NCI-H2227 treated with DMSO at 0.1 percent for 48 hours (cell line): ENCODE measurements at places on chromosomes 12 and 14.

- DNase-seq = no peak
Measured at GRCh38 chr12:67721248-67721647, 72.7 kb downstream of the DYRK2 start.

DNA sequence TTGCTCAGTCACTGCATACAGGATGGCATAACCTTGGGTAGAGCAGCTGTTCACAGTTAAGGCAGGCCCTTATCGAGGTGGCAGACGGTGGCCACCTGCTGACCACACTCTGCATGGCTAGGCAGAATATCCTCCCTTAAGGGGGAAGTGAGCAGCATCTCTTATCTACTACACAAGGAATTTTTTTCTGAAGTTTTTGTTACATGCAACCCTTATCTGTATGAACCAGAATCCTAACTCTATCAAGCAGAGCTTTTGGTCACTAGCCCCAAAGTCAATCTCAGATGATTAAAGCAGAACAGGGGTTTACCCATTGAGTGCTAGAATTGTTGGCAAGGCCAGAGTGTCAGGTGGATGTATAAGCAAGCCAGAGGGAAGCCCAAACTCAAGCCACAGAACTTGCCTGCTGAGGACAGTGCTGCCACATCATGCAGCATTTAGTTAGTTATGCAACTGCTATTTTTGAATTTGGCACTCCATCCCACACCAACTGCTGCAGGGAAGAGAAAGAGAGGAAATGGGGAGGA lies 192.8 kb downstream of the TBX5 start:
- no peak for DNase-seq

DNA sequence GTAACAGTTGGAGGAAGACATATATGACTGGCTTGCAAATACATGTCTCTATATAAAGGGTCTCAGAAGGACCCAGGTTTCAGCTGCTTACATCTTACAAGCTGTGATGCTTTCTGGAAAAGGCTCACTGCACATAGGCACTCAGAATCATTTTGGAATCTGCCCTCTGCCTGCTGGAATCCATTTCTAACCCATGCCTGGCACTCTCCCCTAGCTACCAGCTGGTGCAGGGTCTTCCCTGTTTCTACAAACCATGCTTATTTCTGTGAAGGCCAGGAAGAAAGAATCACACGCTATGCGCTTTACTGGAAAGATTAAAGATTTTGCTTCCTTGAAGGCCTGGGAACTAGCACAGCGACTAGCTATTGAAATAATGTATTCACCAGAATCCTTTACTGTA lies 151.3 kb downstream of the DICER1 start:
- no peak for DNase-seq

- no peak for DNase-seq
Measured at GRCh38 chr12:1174659-1175058, 183.6 kb downstream of the ERC1 start.

DNA sequence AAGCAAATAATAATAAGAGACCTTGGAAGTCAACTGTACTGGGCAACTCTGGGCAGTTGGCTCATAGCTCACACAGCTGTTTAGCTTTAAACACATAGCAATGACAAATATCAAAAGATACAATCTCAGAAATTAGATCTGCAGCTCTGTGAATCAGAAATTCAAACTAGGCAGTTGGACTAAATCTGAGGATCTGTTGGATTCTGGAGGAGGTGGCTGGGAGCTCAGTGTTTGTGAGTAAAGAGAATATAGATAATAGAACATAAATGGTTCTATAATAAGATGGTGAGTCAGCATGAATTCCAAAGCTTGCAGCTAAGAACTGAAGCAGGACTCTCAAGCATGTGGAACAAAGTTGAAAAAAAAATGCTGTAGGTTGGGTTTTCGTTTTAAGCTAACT lies 1949.4 kb upstream of the SEL1L start:
- no peak for DNase-seq

DNA sequence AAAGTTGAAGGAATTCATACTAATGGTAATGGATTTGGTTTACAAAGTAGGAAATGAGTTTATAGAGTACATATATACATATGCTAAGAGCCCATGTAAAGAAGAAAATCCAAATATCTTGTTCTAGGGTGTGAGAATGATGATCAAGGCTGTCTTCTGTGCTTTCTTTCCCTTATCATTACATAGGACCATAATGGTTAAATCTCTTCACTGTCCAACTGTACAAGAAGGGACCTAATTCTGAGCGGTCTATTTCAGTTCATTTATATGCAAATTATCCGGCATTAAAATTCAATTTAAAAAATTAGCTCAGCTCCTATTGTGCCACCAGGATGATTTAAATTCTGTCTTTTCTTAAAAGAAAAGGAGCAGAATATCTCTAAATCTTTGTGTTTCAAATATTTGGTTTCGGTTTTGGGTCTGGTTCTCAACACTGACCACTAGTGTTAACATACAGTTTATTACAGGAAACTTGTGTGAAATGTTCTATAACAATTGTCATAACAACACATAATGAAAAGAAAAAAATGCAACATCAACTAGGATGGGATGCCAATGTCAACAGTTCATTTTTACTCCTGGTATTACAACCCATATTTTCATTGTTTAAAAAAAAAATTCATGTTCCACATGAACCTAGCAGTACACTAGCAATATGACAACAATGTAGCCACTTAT lies 16.8 kb downstream of the OR4K1 start:
- no peak for DNase-seq

- DNase-seq = no peak
Measured at GRCh38 chr12:119842380-119842779, 34.7 kb downstream of the CIT start.

DNA sequence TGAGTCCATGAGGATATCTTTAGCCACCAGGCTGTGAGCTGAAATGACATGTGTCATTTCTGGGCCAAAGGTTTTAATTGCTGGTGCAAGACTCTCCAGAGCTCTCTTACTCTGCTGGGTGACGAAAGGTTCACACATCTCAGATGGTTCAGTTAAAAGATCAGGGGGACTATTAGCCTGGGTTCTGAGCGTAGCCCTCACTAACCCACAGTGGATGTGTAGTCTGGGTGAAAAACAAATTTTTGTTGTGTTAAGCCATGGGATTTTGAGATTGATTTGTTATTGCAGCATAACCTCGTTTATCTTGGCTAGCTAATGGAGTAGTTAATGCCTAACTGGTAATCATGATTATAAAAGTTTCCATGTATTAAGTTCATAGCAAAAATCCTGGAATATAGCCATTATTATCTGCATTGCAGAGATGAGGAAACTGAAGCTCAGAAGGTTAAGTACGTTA lies 251.5 kb downstream of the RMST start:
- DNase-seq = no peak

- no peak for DNase-seq
Measured at GRCh38 chr12:38516418-38516817, 199.8 kb downstream of the ALG10B start.

GRCh38 chr12:130345292-130345691 lies 7.6 kb downstream of the PIWIL1 start:
- no peak for DNase-seq

DNA sequence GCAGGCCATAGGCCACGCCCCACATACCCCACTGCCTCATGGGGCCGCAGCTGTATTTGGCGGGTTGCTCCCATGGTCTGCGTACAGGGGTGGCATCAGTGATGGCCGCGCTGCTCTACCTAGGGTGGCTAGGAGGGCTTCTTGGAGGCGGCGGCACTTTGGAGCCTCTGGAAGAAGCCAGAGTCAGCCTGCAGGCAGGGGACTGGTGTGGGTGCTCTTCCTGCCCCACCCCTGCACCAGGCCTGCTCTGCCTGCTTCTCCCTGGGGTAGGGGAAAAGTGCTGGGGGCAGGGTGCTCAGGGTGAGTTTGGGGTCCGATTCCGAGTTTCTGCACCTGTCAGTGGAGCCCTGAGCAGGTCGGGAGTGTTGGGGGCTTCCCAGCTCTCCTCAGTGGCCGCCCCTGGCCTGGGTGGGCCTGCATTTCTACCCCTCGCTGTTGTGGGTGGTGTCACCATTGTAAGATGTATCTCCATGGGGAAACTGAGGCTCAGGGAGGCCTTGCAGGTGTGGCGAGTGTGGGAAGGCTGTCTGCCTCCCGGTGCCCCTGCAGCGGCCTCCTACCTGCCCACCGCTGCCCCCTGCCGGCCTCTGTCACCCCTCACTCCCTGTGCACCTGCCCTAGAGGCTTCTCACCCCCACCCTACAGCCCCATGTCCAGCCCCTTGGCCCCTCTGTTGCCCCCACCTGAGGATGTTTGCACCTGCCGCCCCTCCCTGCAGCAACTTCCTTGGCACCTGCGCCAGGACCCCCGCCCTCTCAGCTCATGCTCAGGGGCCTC lies 5.5 kb downstream of the CEP170B start:
- DNase-seq = no peak

DNA sequence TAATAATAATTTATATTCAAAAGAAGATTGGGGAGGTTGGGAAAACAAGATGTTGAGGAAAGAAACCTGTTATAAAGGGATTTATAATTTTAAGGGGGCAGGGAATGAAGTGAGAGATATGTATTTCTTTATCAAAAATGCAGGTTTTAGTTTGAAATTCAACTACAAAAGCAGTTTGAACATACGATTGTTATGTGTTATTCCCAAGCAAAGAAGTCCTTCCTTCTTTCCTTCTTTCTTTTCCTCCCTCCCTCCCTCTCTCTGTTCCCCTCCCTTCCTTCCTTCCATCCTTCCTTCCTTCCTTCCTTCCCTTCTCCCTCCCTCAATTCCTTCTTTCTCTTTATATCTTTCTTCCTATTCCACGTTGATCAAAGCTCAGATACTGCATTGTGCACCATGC lies 173.3 kb downstream of the NOVA1 start:
- no peak for DNase-seq

DNA sequence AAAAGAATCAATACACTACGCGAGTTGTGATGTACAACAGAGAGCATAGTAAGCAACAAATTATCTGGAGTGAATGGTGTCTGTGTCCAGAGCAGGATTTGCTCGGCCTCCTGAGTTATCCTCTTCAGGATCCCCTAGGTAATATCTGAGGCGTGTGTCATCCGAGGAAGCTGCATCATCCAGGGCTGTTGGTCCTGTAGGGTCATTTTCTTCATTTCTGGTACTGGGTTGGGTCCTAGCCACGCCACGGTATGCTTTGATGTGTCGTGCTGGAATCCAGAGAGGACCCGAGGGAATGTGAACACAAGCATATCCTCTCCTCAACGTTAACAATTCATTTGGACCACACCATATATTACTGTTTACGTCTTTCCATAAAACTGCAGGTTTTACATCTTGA lies 19.0 kb upstream of the CLEC4E start:
- DNase-seq = no peak

- DNase-seq = no peak
Measured at GRCh38 chr12:12807970-12808702, 5.0 kb upstream of the DDX47 start.

GRCh38 chr14:33120966-33121365 lies 182.3 kb downstream of the NPAS3 start:
- no peak for DNase-seq

GRCh38 chr14:100617410-100618317 lies 30.4 kb upstream of the BEGAIN start:
- DNase-seq = no peak

DNA sequence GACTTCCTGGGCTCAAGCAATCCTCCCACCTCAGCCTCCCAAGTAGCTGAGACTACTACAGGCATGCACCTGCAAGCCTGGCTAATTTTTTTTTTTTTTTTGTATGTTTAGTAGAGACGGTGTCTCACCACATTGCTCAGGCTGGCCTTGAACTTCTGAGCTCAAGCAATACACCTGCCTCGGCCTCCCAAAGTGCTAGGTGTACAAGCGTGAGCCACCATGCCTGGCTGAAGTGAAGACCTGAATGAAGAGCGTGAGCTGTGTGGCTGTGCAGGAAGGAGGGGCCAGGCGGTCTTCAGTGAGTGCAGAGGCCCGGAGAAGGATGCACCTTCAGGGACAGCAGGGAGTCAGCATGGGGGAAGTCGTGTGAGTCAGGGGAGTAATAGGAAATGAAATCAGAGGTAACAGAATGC lies 14.9 kb upstream of the NFKBIA start:
- DNase-seq = no peak
